ENCODE measurements at places on chromosomes 2 and 18.

GRCh38 chr18:80104364-80104779 lies 4.7 kb upstream of the ADNP2 start:
- no peak for DNase-seq

DNA sequence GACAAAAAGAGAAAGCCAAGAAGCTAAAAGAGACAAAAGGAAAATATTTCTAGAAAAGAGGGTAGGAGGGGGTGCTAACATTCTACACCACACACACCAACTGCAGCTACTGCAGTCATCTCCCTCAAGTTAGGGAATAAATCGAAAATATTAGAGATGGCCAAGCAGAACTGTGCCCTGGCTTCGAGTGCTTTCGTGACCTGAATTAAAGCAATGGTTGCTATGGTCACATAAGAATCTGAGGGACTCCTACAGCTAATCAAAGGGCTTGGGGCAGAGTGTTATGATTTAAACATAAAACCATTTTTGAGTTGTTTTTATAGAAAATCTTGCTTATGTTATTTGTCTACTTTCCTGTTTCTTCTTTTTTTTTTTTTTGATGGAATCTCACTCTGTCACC lies 159.6 kb upstream of the HNRNPA3 start:
- no peak for DNase-seq

GRCh38 chr2:147628971-147629421 lies 215.8 kb upstream of the ACVR2A start:
- DNase-seq = no peak

DNA sequence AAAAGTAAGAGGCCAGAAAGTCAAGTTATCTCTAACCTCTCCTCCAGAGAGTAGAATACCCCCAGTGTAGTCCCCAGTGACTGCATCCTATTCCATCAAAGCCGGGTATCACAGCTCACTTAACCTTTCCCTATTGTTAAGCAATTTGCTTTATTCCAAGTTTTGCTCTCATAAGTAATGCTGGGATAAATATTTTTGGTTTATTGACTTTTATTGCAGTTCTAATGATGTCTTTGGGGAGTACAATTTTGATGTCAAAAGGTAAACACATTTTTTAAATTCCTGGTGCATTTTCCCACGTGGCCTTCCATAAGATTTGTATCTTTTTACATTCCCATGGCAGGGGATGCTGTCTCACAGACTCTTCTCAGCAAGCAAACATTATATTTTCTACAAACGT lies 43.3 kb downstream of the CMPK2 start:
- DNase-seq = no peak
